Hematopoietic multipotent progenitor cell treated with erythropoietin and hydrocortisone succinate and interleukin-3 and kit ligand, for 17 days (in vitro differentiated cells): ENCODE measurements at places on chromosomes 1 and 21.

- no peak for DNase-seq
Measured at GRCh38 chr1:227357171-227357926, 39.1 kb upstream of the CDC42BPA start.

- DNase-seq, result no peak
Measured at GRCh38 chr1:239536165-239536849, 149.9 kb downstream of the CHRM3 start.

GRCh38 chr1:31335007-31335406 is 37.9 kb downstream of the FABP3 start:
- peak; percentile 74 for DNase-seq

DNA sequence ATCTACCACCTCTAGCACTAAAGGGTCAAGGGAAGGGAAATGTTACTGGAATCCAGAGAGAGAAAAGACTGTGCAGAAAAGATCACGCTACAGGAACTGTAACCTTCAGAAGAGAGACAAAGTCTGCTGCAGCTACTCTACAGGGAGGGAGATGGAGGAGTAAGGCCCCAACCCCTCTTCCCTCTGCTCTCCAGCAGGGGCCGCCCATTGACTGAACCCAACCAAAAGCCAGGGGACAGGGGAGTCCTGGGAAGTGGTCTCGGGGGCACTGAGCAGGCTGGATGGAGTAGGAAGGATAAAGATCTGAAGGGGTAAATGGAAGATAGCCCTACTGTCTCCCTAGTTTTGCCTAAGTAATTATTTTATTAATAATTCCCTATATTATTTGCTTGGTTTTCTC is 72.8 kb upstream of the NR5A2 start:
- no peak for DNase-seq

GRCh38 chr1:60224523-60224922 is 151.0 kb upstream of the C1orf87 start:
- DNase-seq, result no peak

DNA sequence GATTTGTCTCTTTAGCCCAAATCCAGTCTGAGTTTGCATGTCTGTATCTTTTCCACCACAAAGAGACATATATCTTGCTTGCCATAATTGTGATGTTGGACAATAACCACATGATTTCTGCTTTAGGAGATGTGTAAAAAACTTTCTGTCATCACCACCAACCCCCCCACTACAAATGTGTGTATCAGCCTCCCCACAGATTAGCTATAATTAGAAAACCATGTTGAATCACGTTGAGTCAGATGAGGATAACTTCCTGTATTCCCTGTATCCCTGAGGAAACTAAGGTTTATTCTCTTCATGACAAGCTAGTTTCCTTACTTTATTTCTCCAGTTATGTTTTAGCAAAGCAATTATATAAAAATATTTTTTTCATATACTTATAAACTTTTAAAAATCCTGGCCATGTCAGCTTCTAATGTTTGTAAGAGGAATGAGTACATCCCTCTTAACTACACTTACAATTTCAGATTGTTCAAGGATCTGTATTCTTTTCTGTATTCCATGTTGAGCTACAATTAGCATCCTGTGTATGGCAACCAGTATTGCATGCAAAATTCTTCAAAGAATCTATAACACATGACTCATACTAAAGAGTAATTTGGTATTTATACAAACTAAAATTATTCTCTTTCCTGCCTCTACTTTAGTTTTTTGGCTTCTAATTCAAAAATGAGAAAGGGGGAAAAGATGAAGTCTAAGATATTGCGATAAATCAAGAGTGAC is 143.0 kb downstream of the FMN2 start:
- no peak for DNase-seq

DNA sequence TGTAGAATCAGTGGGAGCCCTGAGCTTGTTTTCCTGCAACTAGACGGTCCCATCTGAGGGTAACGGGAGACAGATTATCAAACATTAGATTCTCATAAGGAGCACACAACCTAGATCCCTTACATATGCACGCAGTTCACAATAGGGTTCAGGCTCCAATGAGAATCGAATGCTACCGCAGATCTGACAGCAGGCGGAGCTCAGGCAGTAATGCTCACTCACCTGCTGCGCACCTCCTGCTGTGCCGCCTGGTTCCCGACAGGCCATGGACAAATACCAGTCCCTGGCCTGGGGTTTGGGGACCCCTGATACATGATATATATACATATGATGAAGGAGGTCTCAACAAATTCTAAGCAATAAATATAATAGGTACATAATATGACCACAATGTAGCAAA is 19.7 kb upstream of the SMIM12 start:
- DNase-seq, result no peak

GRCh38 chr1:198173832-198174231 is 17.0 kb downstream of the NEK7 start:
- no peak for DNase-seq

DNA sequence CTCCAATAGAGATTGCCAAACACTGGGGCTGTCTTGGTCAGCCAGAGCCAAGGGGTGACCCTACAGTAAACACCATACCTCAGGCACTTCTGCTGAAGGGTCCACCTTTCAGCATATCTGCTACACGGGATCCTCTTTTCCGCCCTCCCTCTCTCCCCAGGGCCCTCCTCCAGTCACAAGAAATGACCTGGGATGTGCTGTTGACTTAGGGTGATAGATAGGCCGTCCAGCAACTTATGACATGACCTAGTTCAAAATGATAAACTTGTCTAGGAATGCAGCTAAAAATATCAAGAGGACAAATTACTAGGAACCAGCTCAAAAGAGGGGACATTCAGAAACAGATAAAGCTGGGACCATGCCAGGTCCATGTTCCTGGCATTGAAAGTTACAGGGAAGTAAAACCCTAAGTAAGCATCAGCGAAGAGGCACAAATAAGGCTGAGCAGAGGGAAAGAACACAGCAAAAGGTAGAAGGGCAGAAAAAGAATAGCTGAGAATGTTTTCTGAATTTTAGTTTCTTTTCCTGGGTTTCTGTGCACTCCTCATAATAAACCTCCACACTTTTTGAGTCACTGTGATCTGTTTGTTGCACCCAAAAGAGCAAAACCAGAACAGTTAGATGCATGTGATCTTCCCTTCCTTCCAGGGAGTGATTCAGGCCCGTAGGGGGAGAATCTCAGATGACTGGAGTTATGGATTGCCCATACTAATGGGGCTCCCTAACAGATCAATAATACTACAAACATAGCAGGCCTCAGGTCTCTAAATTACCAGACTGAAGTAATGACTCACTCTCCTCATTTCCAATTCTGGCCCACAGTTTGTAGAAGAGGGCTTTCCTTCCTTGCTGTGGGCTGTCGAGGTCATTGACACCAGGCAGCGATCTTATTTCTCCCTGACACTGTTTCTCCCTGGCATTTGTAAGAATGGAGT is 48.9 kb upstream of the F3 start:
- no peak for DNase-seq

DNA sequence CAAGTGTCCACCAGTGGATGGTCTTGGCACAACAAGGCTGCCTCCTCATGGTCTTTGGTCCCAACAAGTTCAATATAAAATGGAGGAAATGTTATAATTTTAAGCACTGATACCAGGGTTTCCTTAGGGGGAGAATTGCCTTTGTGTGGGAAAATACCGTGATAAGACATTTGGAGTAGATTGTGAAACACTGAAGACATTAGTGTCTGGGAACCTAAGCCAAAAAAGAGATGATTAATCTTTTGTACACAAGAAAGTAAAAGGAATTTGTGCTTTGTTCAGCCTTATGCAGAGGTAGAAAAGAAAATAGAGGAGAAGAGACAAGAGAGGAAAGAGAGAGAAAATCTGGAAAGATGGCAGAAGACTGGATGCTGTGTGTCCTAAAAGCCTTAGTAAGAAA is 36.1 kb downstream of the ST6GALNAC3 start:
- no peak for DNase-seq

DNA sequence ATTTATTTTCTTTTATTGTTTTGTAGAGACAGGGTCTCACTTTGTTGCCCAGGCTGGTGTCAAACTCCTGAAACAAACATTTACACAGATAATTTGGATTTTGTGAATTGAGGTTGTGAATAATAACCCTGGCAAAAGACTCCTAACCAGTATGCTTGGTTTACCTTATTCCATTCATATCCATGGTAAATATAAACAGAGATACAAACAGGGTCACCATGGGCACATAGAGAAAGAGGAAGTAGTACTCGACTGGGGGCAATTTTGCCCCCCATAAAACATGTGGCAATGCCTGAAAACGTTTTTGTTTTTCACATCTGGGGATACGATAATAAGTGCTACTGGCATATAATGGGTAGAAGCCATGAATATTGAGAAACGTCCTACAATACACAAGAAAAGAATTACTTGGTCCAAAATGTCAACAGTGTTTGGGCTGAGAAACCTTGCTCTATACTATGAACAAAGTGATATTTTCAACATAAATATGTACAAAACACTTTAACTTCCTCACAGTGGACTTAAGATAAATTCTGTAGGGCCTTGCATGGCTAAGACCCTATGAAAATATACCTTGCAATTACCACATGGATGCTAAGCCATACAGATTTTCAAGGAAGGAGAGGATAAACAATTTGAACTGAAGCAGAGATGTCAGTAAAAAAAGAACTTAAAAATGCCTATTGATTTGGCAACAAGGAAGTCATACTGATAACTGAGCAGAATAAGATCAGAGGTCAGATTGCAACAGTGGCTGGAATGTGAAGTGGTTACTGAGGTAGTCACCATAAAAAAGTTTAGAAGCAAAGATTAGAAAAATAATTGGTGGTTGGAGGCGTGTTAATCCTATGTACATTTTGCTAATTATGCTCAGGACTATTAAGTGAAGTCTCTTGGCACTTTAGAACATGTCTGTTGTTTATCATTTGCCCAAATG is 27.4 kb upstream of the ASPM start:
- no peak for DNase-seq

- peak; percentile 19 for DNase-seq
Measured at GRCh38 chr1:160807247-160807646, 11.3 kb downstream of the LY9 start.

GRCh38 chr21:40847951-40848350 is 993 bp upstream of the DSCAM start:
- no peak for DNase-seq

GRCh38 chr1:229266274-229266673 is 4.6 kb upstream of the RAB4A start:
- DNase-seq, result no peak

DNA sequence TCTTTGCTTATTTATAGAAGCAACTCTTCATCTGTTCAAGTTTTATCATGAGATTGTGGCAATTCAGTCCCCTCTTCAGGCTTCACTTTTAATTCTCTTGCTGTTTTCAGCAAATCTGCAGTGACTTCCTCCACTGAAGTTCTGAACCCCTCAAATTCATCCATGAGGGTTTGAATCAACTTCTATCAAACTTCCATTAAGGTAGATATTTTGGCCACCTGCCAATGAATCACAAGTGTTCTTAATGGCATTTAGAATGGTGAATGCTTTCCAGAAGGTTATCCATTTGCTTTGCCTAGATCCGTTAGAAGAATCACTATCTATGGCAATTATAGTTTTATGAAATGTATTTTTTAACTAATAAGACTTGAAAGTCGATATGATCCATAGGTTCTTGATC is 946.7 kb upstream of the B3GALT2 start:
- no peak for DNase-seq

GRCh38 chr1:200891774-200892157 is 2.9 kb upstream of the INAVA start:
- DNase-seq, result no peak

DNA sequence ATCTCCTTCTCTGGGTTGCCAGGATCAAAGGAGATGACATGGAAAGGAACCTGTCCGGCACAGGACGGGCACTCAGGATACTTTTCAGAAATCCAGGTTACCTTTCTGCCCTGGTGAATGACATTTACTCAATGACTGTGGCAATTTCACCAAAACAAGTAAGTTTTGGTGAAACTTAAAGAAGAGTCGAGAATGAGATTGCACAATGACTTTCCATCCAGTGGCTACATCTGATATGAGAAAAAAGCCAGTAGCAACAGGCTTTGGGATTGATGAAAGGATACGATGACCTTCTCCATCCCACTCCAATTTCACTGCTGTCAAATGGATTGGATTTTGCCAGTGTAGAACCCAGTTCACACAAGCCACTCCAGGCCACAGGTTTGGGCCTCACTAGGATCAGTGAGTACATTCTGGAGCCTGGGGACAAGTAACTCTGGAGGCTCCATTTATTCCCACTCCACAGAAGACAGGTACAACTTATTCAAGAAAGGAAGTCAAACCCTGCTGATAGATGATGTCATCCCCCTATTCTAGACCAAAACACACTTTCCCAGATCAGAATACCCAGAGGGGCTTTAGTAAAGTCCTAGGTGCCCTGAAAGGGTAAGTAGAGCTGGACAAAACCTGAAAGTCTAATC is 63.3 kb downstream of the PLPP3 start:
- DNase-seq, result no peak

GRCh38 chr1:33698361-33699035 is 165.4 kb upstream of the HMGB4 start:
- DNase-seq, result no peak
